ENCODE measurements at places on chromosomes 7 and 10. TPM values are rescaled to one million over a fixed set of nuclear protein-coding genes. Genes with fewer than 3 reads are reported as not detected.

GRCh38 chr10:117320050-117320665 is 55.1 kb downstream of the PDZD8 start:
- DNase-seq, result peak; percentile 17

DNA sequence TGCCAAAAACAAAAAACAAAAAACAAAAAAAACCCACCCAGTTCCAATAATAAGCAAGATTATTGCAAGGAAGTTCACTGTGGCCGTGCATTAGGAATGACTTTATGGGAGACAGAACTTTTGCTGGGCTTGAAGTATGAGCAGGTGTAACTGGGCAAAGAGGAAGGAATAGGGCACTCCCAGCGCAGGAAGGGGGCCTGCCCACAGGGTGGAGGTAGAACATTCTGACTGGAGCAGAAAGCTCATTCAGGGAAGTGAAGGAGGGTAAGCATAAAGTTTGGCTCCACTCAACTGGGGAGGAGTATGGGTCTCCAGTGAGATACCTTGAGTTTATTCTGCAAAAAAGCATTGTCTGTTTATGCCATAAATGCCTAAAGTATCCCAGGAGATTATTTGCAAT is 42.1 kb upstream of the WIPF3 start:
- DNase-seq, result no peak

DNA sequence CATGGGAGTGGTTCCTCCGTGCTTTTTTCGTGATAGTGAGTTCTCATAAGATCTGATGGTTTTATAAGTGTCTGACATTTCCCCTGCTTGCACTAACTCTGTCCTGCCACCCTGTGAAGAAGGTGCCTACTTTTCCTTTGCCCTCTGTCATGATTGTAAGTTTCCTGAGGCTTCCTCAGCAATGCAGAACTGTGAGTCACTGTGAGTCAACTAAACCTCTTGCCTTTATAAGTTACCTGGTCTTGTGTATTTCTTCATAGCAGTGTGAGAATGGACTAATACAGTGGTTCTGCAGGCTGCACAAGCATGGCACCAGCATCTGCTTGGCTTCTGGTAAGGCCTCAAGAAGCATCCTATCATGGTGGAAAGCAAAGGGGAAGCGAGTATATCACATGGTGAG is 1144.6 kb downstream of the SORCS3 start:
- DNase-seq, result no peak

- no peak for DNase-seq
These were observed 3.9 kb upstream of the CUX1 start for GRCh38 chr7:101813402-101814019.

DNA sequence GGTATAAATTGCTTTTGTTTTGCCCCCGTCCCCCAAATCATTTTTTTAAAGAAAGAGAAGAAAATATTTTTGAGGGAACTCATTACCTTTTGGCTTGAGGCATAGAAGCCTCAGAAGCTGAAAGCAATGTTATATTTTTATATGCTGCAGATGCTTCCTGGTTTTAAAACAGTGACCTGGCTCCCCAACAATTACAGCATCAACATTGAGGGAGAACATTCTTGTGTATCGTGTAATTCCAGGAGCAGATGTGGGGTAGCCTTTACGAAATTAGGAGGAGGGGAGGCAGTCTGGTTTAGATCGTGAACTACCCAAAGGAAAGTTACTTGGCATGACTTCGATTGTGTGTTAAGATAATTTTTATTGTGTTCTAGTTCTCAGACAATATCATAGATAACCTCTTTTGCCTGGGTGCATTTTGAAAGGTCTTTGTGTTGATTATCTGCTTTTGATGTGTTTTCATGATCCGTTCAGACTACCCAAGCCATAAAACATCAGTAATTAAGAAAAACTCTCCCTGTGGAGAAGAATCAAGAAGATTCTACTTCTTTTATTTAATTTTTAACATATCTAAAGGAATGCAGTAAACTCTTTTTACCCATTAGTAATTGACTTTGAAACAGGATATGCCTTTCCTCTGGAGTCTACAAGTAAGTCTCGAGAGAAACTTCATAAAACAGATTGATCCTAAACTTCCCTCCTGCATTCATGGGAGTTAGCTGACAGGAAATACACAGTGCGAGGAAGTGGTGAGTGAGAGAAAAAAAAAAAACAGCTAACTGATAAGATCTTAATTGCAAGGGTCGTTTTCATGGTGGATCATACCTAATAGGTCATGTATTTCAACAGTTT is 141.4 kb downstream of the KIAA1217 start:
- no peak for DNase-seq

- DNase-seq, result no peak
These were observed 131.6 kb downstream of the HGF start for GRCh38 chr7:81638198-81638597.

DNA sequence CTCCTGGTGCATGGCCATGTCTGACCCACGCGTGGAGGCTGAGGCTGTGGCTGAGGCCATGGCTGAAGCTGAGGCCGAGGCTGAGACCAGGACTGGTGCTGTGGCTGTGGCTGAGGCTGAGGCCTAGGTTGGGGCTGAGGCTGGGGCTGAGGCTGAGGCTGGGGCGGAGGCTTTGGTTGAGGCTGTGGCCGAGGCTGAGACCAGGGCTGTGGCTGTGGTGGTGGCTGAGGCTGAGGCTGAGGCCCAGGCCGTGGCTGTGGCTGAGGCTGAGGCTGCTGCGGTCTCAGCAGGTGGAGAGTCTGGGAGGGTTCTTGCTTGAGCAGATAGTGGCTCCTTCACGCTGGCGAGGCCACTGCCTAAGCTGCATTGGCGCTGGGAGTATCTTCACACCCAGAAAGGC is 76.4 kb downstream of the WDR37 start:
- DNase-seq, result no peak

DNA sequence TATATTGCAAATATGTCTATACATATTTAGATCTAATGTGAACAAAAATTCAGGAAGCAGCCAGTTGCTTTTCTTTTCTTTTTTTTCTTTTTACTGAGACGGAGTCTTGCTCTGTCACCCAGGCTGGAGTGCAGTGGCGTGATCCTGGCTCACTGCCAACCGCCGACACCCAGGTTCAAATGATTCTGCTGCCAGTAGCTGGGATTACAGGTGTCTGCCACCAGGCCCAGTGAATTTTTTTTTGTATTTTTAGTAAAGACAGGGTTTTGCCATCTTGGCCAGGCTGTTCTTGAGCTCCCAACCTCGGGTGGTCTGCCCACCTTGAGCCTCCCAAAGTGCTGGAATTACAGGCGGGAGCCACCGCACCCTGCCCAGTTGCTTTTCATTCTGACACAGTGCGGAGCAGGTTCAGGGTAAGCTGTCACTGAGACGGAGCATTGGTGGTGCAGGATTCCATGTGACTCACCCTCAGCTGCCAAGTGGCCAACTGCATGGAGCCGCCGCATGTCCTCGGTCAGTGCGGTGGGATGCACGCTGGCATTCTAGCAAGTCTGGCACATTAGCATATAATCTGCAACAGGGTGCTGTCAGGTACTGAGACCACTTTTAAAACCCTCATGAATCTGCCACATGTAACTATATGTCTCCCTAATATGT is 362.7 kb downstream of the DNAJB6 start:
- no peak for DNase-seq

GRCh38 chr10:116665541-116666125 is 44.9 kb downstream of the PNLIPRP2 start:
- no peak for DNase-seq

- DNase-seq, result no peak
These were observed 69.8 kb upstream of the GSDME start for GRCh38 chr7:24827027-24827426.

DNA sequence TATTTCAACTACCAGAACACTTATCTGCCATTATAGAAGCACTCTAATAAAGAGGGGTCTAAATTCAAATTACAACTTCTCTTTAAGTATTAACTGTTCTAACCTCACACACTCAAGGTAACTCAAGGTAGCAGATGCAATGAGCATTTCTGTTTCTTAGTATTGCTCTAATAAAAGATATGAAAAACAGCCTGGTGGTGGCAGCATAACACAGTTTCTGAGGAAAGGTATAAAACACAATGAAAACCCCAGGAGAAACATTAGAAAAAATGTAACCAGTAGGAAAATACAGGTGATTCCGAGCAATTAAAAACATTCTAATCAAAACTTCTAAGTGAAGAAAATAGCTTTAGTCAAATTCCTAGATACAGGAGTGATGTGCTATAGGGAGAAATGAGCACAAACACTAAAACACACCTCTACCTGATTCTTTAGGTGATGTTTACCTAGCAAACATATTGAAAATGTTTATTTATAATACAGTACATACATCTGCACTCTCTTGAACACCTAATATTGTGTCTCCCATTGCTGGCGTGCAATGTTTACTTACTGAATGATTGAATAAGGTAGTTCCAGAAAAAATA is 3.5 kb downstream of the MKRN1 start:
- peak; percentile 11 for DNase-seq

DNA sequence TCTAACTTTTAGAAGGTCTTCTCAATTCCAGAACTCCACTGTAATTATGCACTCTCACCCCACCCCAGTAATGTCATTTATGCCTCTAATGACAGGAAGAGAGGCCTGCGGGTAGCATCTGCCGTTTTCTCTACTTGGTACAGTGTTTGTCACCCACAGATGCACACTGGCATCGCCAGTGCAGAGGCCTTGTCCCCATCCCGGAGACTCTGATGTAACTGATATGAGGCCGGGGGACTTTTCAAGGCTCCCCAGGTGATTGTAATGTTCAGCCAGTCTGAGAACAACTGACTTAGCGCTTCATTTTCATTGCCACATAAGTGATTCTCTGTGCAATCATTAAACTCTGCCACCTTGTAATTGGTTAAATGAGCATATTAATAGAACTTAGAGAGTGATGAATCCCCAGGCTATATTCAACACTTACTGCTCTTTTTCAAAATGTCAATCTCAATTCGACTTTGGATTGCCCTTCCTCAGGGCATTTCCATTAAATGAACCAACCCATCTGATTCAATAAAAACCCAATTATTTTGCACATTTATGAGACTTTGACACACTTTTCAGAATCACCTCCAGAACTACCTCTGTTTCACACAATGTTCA is 113.2 kb downstream of the HERPUD2 start:
- no peak for DNase-seq

- DNase-seq, result no peak
These were observed 4.4 kb downstream of the MYL7 start for GRCh38 chr7:44136731-44137130.

- DNase-seq, result no peak
These were observed 25.4 kb upstream of the INPP5F start for GRCh38 chr10:119700321-119700954.

DNA sequence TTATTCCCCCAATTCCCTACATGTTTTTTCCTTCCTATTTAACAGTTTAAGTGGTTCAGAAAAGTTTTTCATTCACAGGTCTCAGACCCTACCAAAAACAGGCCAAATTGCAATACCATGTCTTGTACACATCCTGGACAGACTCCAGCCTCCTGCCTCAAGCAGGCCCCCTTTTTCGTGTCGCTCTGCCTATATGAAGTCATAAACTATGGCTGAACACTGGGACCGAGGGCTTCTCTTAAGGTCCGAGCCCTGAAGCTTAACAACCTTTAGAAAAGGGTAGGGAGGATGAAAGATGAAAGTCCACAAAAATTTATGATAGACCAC is 1.4 kb downstream of the FBXW4 start:
- DNase-seq, result peak; percentile 7

Gene ZNF804B
- polyA plus RNA-seq, result 0.14 TPM

Gene CFAP70
- polyA plus RNA-seq, result 22.7 TPM

Gene NKX2-3
- polyA plus RNA-seq, result not detected

Gene MAPK8
- polyA plus RNA-seq, result 69.3 TPM

Gene KCNMA1
- 3.2 TPM for polyA plus RNA-seq

Gene NCF1
- polyA plus RNA-seq, result 2.1 TPM

Gene OR2A12
- polyA plus RNA-seq, result 0.03 TPM

Gene CDC14C
- polyA plus RNA-seq, result not detected

Gene WDFY4
- 3.0 TPM for polyA plus RNA-seq

Gene RPEL1
- polyA plus RNA-seq, result 0.13 TPM

Gene PRPS1L1
- polyA plus RNA-seq, result not detected
